ENCODE measurements at places on chromosomes 1 and 21. TPM values are rescaled to one million over a fixed set of nuclear protein-coding genes. Genes with fewer than 3 reads are reported as not detected.

ST6GALNAC3 gene
- total RNA-seq: 10.5 TPM

FMO3 gene
- 3.7 TPM for total RNA-seq

DNA sequence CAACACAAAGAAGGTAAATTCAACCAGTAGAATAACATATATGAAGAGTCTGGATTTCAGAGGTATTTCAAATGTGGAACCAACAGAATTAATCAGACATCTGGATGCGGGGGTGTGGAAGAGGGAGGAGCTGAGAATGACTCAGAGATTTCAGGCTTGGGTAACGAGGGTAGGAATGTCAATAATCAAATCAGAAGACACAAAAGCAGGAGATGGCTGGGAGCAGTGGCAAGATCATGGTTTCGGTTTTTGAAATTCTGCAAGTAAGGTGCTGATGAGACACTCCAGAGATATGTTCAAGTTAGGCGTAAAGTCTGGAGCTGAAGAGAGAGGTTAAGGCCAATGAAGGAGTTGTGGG, 64.0 kb downstream of the PLPPR5 start:
- H3K4me3 ChIP-seq: no peak overlapping the region
- DNase-seq: no peak
- no peaks in the 10 kb centered on the region for H3K4me1 ChIP-seq
- no peak overlapping the region for H3K27ac ChIP-seq
- H3K27me3 ChIP-seq: peaks cover 5% of the 10 kb centered on the region

DNA sequence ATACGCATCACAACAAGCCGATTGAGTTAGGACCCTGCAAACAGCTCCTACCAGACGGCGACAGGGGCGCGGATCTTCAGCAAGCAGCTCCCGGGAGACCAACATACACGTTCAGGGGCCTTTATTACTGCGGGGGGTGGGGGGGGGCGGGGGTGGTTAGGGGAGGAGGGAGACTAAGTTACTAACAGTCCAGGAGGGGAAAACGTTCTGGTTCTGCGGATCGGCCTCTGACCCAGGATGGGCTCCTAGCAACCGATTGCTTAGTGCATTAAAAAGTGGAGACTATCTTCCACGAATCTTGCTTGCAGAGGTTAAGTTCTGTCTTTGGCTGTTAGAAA, 162.0 kb downstream of the RUNX1 start:
- H3K27ac ChIP-seq: no peak overlapping the region
- no peak for DNase-seq
- no peaks in the 10 kb centered on the region for H3K27me3 ChIP-seq
- H3K4me1 ChIP-seq: peaks cover under 1% of the 10 kb centered on the region
- H3K4me3 ChIP-seq: peak overlapping the region; percentile 22
- H3K36me3 ChIP-seq: no peaks in the 10 kb centered on the region

DNA sequence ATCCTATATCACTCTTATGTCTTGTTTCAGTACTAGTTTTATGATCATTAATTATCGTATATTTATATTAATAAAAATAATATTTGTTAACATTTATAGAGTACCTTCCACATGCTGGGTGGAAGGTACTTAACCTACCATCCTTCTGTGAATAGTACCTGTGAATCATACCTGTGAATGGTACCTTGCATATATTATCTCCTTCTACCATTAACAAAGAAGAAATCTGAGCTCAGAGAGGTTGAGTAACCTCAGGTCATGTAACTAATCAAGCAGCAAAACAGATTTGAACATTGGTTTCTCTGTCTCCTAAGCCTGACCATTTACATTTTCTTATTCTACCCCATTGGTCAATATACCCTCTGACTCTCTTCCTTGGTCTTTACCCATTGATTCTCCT, 174.4 kb upstream of the UBE2U start:
- H3K27me3 ChIP-seq: no peaks in the 10 kb centered on the region
- H3K27ac ChIP-seq: no peak overlapping the region

DNA sequence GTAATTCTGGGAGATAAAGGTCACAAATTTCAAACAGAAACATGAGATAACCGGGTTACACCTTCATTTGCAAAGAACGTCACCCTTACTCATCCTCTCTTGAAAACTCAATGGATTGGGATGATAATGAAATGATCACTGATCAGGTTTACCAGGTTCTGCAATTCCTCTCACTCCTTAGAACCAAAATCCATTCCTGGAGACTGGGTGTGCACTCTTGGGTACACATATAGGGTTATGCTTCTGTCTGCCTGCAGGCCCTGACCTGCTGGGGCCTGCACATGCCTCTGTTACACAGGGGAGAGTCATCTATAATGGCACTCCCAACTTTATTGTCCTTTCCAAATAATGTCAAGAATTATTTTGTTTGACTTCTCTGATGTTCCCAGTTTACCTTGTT, 8.3 kb downstream of the SUSD4 start:
- H3K4me1 ChIP-seq: no peaks in the 10 kb centered on the region
- no peak overlapping the region for H3K4me3 ChIP-seq
- H3K27ac ChIP-seq: no peak overlapping the region
- no peaks in the 10 kb centered on the region for H3K27me3 ChIP-seq

- H3K4me1 ChIP-seq: no peaks in the 10 kb centered on the region
- H3K4me3 ChIP-seq: no peak overlapping the region
- DNase-seq: no peak
These were observed 28.0 kb downstream of the KIAA2013 start for GRCh38 chr1:11898086-11898785.

GRCh38 chr1:32240140-32240951, 6.7 kb upstream of the FAM167B start:
- DNase-seq: peak; percentile 92
- no peak overlapping the region for H3K27ac ChIP-seq
- peak overlapping the region; percentile 39 for H3K4me3 ChIP-seq
- H3K36me3 ChIP-seq: no peaks in the 10 kb centered on the region
- no peaks in the 10 kb centered on the region for H3K4me1 ChIP-seq

GRCh38 chr1:18901147-18901951, 1.0 kb downstream of the ALDH4A1 start:
- no peak for DNase-seq
- H3K27ac ChIP-seq: no peak overlapping the region
- H3K27me3 ChIP-seq: no peaks in the 10 kb centered on the region

- no peak overlapping the region for H3K4me3 ChIP-seq
- H3K36me3 ChIP-seq: no peaks in the 10 kb centered on the region
- H3K27ac ChIP-seq: no peak overlapping the region
- no peak for DNase-seq
- no peaks in the 10 kb centered on the region for H3K4me1 ChIP-seq
These were observed 31.4 kb upstream of the TARDBP start for GRCh38 chr1:10980841-10981727.
